Uterus (tissue), 4 donors: ENCODE measurements at places on chromosomes 6 and 20. TPM values are rescaled to one million over a fixed set of nuclear protein-coding genes. Genes with fewer than 3 reads are reported as not detected.
A peak's percentile ranks its signal among the peaks of the same experiment; 100 is the strongest.

Gene PRPH2
- total RNA-seq, result not detected

Gene PKHD1
- total RNA-seq, result 0.09 TPM

Gene EFCAB8
- total RNA-seq, result 1.5 TPM

Gene HDGFL1
- total RNA-seq, result not detected

Gene IPCEF1
- total RNA-seq, result 3.1 TPM

Gene TNF
- total RNA-seq, result not detected

Gene CDH4
- under 0.01 TPM for total RNA-seq

Gene SNAI1
- total RNA-seq, result 1.0 TPM

Gene TMEM239
- total RNA-seq, result not detected

Gene SGK2
- total RNA-seq, result 0.77 TPM

GRCh38 chr20:2618815-2619214, 33.6 kb upstream of the NOP56 start:
- no peaks in the 10 kb centered on the region for H3K36me3 ChIP-seq
- no peaks in the 10 kb centered on the region for H3K4me1 ChIP-seq
- H3K27me3 ChIP-seq, result no peaks in the 10 kb centered on the region
- H3K4me3 ChIP-seq, result no peak overlapping the region
- no peak overlapping the region for H3K27ac ChIP-seq

- H3K4me3 ChIP-seq, result no peak overlapping the region
- no peaks in the 10 kb centered on the region for H3K27me3 ChIP-seq
- H3K4me1 ChIP-seq, result no peaks in the 10 kb centered on the region
- no peak for DNase-seq
- H3K27ac ChIP-seq, result no peak overlapping the region
Measured at GRCh38 chr6:16055852-16056251, 73.0 kb upstream of the MYLIP start.

DNA sequence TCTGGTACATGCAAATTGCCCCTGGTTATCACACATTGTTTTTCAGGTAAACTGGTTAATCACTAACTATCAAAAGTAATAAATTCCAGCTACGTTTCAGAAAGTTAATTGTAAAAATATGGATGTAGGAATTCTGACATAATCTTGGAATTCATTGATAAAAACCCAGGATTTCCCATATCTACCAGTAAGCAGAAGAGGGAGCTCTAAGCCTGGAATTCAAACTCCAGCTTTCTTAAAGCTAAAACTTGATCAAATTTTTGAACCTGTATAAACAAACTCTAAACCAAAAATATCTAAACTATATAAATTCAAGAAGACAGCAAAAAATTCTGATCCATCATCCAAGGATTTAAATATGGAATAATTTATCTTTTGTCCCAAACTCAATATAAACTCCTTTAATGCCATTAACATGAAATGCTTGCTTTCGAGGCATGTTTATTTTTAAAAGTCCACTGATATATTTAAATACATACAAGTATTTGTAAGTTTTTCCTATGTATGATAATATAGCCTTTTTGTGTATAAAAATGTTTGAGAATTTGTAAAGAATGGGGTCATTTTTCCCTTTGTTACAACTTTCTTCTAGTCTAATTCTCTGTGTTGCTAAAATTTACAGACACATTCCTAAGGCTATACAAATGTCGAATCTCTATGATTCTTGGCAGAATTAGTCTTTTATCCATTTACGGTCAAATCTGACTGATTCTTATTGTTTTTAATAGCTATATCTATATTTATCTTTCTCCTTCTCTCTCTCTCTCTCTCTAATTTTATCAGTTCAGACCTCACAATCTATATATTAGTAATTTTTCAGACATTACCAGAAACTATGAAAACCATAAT, 91.4 kb upstream of the RNF217 start:
- DNase-seq, result no peak
- H3K27ac ChIP-seq, result no peak overlapping the region
- H3K4me3 ChIP-seq, result no peak overlapping the region
- no peaks in the 10 kb centered on the region for H3K36me3 ChIP-seq
- H3K27me3 ChIP-seq, result no peaks in the 10 kb centered on the region

GRCh38 chr6:112833581-112834131, 486.5 kb downstream of the RFPL4B start:
- no peaks in the 10 kb centered on the region for H3K4me1 ChIP-seq
- no peaks in the 10 kb centered on the region for H3K27me3 ChIP-seq
- no peak overlapping the region for H3K4me3 ChIP-seq
- H3K27ac ChIP-seq, result no peak overlapping the region
- no peaks in the 10 kb centered on the region for H3K36me3 ChIP-seq

GRCh38 chr6:167146977-167147376, 10.8 kb downstream of the GPR31 start:
- no peaks in the 10 kb centered on the region for H3K27me3 ChIP-seq
- no peak overlapping the region for H3K27ac ChIP-seq
- DNase-seq, result no peak
- H3K4me3 ChIP-seq, result no peak overlapping the region

- no peaks in the 10 kb centered on the region for H3K27me3 ChIP-seq
- no peak overlapping the region for H3K4me3 ChIP-seq
- H3K36me3 ChIP-seq, result no peaks in the 10 kb centered on the region
- DNase-seq, result no peak
- no peak overlapping the region for H3K27ac ChIP-seq
Measured at GRCh38 chr20:48727226-48727625, 100.6 kb downstream of the PREX1 start.

DNA sequence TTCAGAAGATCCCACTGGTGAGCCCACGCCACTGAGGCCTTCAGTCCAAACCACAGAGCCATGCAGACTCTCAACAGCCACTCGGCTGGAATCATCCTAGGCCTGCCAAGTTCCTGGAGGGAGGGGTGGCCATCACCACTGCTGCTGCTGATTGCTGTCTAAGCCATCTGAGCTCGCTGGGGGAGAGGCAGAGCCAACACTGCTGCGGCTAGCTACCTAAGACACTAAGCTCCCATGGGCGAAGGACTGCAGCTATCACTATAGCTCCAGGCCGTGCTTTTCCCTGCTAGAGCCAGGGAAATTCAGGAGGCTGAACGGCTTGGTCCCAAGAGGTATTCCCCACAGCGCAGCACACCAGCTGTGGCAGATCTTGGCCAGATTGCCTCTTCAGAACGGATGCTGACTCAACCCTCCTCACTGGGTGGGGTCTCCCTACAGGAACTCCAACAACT, 73.6 kb downstream of the TBC1D32 start:
- H3K36me3 ChIP-seq, result no peaks in the 10 kb centered on the region
- H3K27ac ChIP-seq, result no peak overlapping the region
- H3K27me3 ChIP-seq, result no peaks in the 10 kb centered on the region
- H3K4me3 ChIP-seq, result no peak overlapping the region

DNA sequence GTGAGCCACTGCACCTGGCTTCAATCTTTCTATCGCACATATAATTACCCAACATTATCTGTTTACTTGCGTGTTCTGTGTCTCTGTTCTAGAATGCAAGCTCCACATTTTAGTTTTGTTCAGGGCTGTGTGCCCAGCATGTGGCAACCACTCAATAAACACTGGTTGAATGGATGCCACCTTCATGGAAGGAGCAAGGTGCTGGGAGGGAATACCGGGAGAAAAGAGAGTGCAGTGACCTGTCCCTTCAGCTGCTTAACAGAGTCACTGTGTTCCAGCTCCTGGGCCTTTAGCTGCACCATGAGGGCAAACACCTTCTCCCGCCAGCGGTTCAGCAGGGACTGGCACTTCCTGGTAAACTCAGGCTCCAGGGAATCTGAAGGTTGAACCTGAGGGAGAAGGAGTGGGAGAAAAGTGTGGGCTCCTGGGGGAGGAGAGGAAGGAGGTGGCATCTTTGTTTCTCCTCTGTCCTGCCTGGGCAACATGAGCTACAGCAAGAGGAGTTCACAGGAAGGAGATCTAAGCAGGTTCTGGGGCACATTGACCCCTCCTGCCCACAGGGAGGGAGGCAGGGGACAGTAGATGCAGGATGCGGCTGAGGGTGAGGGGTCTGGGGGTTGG, 7.7 kb downstream of the CCHCR1 start:
- DNase-seq, result no peak
- H3K27me3 ChIP-seq, result no peaks in the 10 kb centered on the region
- no peak overlapping the region for H3K27ac ChIP-seq
- no peaks in the 10 kb centered on the region for H3K4me1 ChIP-seq

- H3K36me3 ChIP-seq, result no peaks in the 10 kb centered on the region
- H3K27ac ChIP-seq, result no peak overlapping the region
- no peak overlapping the region for H3K4me3 ChIP-seq
- DNase-seq, result peak; percentile 51
- no peaks in the 10 kb centered on the region for H3K27me3 ChIP-seq
- no peaks in the 10 kb centered on the region for H3K4me1 ChIP-seq
Measured at GRCh38 chr6:3876101-3876500, 26.9 kb downstream of the FAM50B start.

DNA sequence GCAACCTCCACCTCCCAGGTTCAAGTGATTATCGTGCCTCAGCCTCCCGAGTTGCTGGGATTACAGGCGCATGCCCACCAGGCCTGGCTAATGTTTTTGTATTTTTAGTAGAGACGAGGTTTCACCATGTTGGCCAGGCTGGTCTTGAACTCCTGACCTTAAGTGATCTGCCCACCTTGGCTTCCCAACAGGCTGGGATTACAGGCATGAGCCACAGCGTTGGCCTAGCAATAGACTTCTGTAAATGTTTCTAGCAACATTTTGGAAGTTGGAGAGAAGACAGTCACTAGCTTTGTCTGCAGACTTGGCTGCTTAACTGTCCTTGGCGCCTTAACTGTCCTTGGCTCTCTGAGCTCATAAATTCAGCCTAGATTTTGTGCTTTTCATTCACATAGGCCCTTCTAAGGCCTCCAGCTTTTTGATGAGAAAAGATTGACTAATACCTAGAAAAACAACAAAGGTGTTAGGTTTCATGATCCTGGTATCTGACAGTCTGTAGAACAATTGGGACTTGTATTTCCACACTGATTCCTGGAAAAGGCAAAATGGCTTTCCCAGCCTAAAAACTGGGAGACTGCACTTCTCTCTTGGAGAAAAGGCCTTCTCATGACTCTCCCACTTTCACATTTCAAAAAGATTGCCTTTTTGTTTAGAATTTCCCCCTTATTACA, 49.7 kb downstream of the OR2B2 start:
- no peaks in the 10 kb centered on the region for H3K36me3 ChIP-seq
- H3K27ac ChIP-seq, result no peak overlapping the region
- peaks cover 9% of the 10 kb centered on the region for H3K27me3 ChIP-seq
- H3K4me3 ChIP-seq, result no peak overlapping the region

- H3K27ac ChIP-seq, result no peak overlapping the region
- no peaks in the 10 kb centered on the region for H3K4me1 ChIP-seq
- no peaks in the 10 kb centered on the region for H3K36me3 ChIP-seq
- H3K4me3 ChIP-seq, result no peak overlapping the region
- H3K27me3 ChIP-seq, result no peaks in the 10 kb centered on the region
- DNase-seq, result no peak
Measured at GRCh38 chr6:142645663-142646062, 299.3 kb downstream of the HIVEP2 start.

GRCh38 chr6:17210683-17211082, 70.5 kb upstream of the RBM24 start:
- no peak overlapping the region for H3K4me3 ChIP-seq
- H3K36me3 ChIP-seq, result no peaks in the 10 kb centered on the region
- no peaks in the 10 kb centered on the region for H3K4me1 ChIP-seq
- no peaks in the 10 kb centered on the region for H3K27me3 ChIP-seq

DNA sequence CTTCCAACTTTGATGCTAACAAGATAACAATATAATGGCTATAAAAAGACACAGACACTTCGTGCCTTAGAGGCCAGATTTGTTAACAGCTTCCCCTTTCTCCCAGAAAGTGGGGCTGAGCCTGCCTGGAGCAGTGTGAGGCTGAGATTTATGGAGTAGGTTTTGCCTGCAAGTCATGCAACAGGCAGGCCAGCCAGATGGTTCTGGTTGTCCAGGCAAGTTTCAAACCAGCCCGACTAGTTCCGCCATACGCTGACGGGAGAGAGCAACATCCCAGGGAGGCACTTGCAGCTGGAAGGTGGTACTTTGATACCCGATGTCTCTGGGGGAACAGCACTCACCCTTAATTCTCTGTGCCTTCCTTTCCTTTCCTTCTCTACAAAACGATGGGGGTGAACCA, 81.3 kb upstream of the NAA20 start:
- no peaks in the 10 kb centered on the region for H3K27me3 ChIP-seq
- peaks cover 10% of the 10 kb centered on the region for H3K4me1 ChIP-seq
- H3K27ac ChIP-seq, result peak overlapping the region; percentile 71

DNA sequence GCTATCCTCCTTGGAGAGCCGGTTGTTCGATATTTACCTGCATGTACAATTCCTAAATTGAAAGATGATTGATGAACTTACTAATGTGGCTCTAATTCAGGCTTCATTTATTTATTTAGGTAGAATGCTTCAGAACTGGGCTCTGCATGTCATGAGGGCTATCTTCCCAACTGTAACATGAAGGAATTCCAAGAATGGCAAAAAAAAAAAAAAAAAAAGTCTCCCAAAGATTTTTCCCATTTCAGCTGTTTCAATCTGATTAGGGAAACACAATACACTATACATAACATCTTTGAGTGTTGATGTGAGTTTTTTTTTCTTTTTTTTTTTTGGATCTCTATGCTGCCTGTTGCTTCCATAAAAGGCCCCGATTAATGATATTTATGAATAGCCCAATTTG, 120.1 kb upstream of the SHLD1 start:
- H3K4me1 ChIP-seq, result no peaks in the 10 kb centered on the region
- H3K27me3 ChIP-seq, result no peaks in the 10 kb centered on the region
- H3K4me3 ChIP-seq, result no peak overlapping the region
- no peak for DNase-seq
- H3K27ac ChIP-seq, result no peak overlapping the region

- no peak overlapping the region for H3K27ac ChIP-seq
- DNase-seq, result no peak
- no peaks in the 10 kb centered on the region for H3K27me3 ChIP-seq
- H3K4me3 ChIP-seq, result no peak overlapping the region
- no peaks in the 10 kb centered on the region for H3K4me1 ChIP-seq
Measured at GRCh38 chr6:130697271-130697994, 129.8 kb upstream of the SMLR1 start.

DNA sequence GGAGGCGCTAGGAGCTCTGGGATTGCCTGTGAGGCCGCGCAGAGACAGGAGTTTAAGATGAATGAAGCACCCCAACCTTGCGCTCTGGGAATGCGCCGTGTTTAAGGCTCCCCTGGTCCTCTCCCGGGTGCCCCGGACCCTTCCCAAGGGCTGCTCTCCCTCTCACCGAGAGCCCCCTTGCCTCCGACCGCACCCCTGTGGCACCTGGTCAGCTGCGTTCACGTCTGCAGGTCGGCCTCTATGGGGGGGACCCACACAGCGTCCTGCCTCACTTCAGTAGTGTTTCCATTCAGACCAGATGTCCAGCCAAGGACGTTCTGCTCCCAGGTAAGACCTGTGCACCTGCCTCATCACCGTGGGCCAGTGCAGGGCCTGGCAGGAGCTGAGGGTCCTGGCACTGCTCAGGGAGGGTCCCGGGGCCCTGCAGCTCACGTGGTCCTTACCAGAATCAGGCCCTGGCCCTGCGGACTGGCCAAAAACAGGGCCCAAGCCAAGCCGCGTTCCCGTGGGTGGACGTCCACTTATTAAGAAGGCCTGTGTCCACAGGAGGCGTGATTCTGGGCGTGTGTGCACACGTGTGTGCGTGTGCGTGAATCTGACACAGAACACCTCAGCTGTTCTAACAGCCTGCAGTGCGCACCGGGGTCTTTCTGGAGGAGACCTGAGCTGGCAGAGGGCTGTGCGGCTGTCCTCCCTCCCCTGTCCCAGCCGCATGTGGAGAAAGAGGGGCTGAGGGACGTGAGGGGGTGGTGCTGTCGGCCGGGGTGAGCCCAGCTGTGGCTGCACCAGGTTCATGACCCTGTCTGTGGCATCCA, 79.9 kb upstream of the BHLHE23 start:
- H3K36me3 ChIP-seq, result no peaks in the 10 kb centered on the region
- DNase-seq, result no peak
- H3K4me3 ChIP-seq, result no peak overlapping the region
- no peaks in the 10 kb centered on the region for H3K4me1 ChIP-seq

GRCh38 chr6:129490521-129491255, 219.3 kb downstream of the ARHGAP18 start:
- no peaks in the 10 kb centered on the region for H3K36me3 ChIP-seq
- H3K4me1 ChIP-seq, result no peaks in the 10 kb centered on the region

GRCh38 chr6:25248123-25248522, 31.1 kb upstream of the CARMIL1 start:
- no peak overlapping the region for H3K27ac ChIP-seq
- H3K4me1 ChIP-seq, result no peaks in the 10 kb centered on the region
- DNase-seq, result no peak
